ENCODE measurements at places on chromosomes 5 and 9.

DNA sequence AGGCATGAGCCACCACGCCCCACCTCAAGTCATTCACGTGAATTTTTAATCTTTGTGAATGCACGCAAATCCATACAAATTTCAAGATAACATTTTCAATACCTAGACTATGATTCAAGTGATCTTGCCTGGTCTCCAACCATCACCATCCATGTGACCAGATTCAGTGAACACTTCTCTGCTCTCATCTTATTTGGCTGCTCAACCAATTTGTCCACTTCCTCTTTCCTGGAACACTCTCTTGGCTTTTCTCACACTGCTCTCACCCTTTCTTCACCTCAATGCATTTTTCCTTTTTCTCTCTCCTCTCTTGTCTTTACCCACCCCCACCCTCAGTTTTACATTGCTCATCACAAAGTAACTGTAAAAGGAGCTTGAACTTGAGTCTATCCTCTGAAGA lies 354.7 kb upstream of the KIF2A start:
- DNase-seq = no peak

- no peak for DNase-seq
Measured at GRCh38 chr5:14598225-14598624, 16.6 kb downstream of the OTULINL start.

- no peak for DNase-seq
Measured at GRCh38 chr5:93571114-93571949, 9.7 kb downstream of the NR2F1-AS1 start.

DNA sequence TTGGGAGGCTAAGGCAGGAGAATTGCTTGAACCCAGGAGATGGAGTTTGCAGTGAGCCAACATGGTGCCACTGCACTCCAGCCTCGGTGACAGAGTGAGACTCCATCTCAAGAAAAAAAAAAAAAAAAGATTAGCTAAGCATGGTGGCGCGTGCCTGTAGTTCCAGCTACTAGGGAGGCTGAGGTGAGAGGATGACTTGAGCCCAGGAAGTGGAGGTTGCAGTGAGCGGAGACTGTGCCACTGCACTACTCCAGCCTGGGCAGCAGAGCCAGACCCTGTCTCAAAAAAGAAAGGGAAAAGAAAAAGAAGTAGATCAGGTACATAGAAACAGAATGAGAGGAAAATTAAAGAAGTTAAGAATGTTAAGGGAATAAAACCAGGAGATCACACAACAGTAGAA lies 927.1 kb upstream of the DMAC1 start:
- DNase-seq = no peak

- no peak for DNase-seq
Measured at GRCh38 chr9:35341585-35341984, 148.3 kb upstream of the RUSC2 start.

DNA sequence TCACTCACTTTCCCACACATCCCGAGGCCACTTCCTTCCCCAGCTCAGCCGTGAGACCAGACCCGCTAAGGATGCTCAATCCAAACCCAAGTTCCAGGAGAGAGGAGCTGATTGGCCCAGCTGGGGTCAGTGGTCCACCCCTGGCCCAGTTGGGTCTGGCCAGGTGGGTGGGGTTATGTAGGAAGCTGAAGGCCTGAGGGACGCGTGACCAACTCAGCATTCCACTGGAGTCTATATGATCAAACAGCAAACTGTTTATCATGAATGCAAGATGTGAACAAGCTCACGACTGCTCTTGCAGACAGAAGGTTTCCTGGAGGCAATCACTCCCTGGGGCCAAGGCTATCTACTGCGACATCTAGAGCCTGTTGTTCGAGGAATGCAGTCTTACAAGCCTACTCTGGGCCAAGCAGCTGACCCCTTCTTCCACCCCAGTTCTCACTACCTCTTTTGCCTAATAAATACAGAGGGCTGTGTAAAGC lies 4.9 kb upstream of the RAPGEF1 start:
- no peak for DNase-seq

DNA sequence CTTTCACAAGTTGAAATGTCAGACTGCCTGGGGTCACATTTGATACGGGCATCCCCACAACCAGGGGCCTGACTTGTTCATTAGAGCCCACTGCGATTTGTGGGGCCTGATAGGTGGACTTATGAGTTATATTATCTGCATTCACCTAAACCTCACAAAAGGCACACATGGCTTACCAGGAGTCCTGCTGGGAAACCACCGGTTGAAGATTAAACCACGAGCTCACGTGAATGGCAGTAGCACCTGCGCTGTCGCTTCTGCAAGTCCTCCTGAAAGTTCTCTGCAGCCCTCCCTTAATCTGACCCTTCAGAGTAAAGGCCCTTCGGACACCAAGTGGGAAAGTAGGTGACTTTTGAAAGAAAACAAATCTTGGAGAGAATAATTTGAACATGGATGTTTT lies 68.9 kb downstream of the PPIC start:
- DNase-seq = no peak

DNA sequence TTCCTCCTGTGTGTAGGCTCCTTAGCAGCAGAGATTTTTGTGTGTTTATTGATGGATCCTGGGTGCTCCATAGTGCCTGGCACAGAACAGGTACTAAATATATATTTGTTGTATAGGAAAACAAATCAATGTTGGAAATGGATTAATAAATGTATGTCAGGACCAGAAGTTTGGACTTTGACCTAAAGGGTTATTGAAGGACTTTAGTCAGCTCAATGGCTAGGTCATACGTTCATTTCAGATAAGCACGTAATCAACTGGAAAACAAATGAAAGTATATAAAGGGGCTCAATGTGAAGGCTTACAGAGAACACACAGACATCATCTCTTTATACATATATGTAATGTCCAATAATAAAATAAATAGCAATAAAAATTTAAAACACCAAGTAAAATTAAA lies 56.2 kb upstream of the PALM2AKAP2 start:
- no peak for DNase-seq

- DNase-seq = no peak
Measured at GRCh38 chr5:174311121-174311520, 265.6 kb downstream of the NSG2 start.

- DNase-seq = no peak
Measured at GRCh38 chr5:113321276-113321675, 113.5 kb downstream of the TSSK1B start.

DNA sequence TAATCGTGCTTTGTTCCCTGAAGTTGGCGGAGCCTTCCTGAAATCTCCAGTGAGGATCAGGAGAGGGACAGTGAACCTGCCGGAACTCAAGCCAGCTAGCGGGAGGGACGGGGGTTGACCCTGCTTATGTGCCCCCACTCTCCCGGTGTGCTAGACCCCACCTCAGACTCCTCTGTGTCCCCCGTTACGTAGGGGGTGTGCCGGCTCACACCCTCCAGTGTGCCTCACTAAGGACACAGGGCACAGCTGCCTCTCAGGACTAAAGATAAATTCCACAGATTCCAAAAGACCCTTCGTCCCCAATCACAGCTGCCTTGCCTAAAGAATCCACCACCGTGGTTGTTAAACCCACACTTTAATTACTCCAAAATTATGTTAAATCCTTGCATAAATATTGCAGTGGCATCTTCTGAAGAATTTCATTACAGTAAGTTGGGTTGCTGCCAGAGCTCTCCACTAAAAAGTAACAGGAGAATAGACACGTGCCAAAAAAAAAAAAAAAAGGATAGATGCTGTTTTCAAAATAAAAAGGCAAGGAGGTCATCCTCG lies 73.7 kb downstream of the GTF3C4 start:
- no peak for DNase-seq

DNA sequence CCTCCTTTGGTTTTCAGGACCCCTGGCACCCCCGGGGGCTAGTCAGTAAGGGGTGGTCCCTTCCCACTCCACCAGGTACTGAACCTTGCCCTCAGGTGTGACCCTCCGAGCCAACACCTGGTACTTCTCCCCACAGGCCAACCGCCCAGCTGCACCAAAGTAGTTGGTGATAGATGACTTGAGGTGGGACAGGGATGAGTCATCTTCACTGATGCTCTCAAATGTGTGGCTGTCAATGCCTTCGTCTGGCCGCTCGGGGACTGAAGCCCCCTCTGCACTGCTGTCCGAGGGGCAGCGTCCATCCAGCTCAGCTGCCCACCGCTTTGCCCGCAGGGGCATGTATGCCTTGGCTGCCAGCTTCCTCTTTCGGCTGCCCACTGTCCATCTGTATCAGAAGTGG lies 15.2 kb upstream of the PSMD5 start:
- no peak for DNase-seq

DNA sequence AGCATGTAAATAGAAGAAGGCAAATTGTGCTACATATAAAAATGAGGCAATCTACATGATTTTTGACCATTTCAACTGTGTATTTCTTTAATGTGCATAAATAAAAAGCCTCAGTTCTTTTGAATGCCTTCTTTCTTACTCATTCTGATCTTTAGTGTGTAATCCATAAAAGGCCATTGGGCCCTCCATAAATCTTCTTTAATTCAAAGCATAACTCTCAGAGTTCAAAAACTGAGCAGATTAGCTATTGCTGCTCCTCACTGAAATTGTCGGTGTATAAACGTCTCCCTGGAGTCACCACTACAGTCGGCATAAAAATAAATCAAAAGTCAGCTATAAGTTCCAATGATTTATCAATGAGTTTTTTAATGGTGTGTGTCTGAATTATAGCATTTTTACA lies 45.3 kb upstream of the ADAMTSL1 start:
- no peak for DNase-seq

DNA sequence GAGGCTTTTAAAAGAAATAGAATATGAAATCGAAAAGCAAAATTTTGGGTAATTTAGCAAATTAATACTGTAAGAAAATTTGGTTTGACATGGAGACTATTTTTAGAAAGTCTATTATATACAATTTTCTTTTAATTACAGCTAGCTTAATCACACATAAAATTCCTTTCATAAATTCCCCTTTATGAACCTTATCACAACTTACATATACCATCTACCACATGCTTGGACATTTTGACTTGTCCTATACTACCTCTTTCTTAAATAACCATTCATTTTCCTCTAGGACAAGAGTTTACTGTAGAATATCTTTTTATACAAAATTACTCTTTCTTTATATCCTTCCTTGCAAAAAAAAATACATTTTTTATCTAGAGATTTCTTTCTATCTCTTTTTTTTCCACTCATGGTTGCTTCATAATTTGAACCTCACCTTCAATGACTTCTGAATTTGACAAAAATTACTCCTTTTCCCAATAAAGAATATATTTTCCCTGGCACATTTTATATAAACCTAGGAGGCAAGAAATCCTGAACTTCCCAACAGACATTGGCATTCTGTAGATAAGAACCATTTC lies 34.0 kb upstream of the SYK start:
- no peak for DNase-seq

- no peak for DNase-seq
Measured at GRCh38 chr9:83967073-83967472, 12.9 kb downstream of the HNRNPK start.

GRCh38 chr5:67106626-67107342 lies 89.8 kb downstream of the CD180 start:
- DNase-seq = no peak

- no peak for DNase-seq
Measured at GRCh38 chr5:122736086-122736845, 38.6 kb upstream of the SNX2 start.

DNA sequence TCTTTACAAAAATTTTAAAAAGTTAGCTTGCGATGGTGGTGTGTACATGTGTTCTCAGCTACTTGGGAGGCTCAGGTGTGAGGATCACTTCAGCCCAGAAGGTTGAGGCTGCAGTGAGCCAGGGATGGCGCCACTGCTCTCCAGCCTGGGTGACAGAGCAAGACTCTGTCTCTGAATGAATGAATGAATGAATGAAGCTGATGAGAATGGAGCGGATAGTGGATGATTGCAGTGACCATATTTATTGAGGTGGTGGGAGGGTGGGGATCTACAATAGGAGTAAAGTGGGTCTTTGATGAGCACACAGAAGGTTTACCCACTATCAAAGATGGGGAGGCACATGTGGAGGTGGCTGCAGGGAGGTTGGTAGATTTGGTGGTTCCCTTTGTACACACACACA lies 120.2 kb downstream of the AOPEP start:
- no peak for DNase-seq

DNA sequence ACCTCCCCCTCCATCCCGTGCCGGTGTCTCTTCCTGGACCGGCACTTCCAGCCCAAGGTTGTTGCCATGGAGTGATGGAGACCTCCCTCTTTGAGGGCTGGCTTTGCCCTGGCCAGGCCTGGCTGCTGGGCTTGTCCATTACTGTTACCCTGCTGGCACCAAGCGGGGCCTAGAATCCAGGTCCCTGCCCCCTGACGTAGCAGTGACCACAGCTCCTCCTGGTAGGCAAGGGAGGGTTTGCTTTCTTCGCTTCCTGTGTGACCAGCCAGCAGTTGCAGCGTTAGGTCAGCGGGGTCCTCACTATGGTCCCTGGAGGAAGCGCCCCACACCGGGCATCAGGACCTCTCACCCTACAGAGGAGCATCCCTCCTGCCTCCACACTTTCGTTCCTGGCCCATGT lies 146.7 kb upstream of the COL5A1 start:
- no peak for DNase-seq

- DNase-seq = no peak
Measured at GRCh38 chr9:123091459-123091858, 58.0 kb downstream of the GPR21 start.

DNA sequence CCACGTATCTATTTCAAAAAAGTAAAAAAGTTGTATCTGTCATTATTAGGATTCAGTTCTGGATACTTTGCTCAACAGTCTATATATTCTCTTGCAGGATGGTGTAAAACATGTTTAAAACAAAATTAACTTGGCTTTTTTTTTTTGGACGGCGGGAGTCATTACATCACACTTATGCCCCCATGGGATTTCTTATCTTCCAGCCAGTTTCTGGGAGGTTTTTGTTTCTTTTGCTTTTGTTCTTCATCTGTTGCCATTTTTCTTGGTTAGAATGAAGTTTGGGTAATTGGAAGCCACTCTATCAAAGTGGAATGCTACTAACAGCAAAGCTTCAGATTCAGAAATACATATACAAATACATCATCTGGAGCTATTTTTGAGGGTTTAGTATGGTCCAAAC lies 1.8 kb upstream of the STARD4 start:
- DNase-seq = no peak

GRCh38 chr9:75691408-75691807 lies 199.1 kb upstream of the PCSK5 start:
- no peak for DNase-seq

DNA sequence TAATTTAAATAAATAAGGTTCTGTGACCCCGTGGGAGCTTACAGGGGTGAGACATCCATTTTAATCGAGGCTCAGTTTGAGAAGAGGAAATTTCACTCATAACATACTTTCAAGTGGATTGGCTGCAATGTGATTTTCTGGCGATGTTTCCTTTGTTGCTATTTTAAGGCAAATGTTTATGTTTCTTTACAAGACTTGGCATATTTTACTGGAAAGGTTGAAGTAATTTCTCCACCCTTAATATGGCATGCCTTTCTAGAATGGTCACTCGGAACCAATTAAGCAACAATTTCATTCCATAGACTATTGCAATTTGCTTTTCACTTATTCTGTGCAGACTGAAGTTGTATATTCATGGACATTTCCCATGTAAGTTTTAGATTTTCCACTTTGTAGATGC lies 438.0 kb upstream of the WWC1 start:
- no peak for DNase-seq

- no peak for DNase-seq
Measured at GRCh38 chr5:176535101-176535663, 2.0 kb downstream of the RNF44 start.

GRCh38 chr5:50415912-50416311 lies 25.2 kb downstream of the EMB start:
- DNase-seq = no peak
